A549 treated with dexamethasone at 1 μM for 4 hours (cell line): ENCODE measurements at places on chromosomes 11 and 22. TPM values are rescaled to one million over a fixed set of nuclear protein-coding genes. Genes with fewer than 3 reads are reported as not detected.

The APOA5 gene
- 0.05 TPM in 1 of 5 replicates, not detected in the others for total RNA-seq

The RBMXL2 gene
- not detected in 5 replicates for total RNA-seq

The FIBIN gene
- total RNA-seq: not detected in 5 replicates

The MN1 gene
- total RNA-seq: 2.9 to 4.4 TPM (median 3.8 TPM) in 5 replicates

The ACR gene
- 0.08 to 0.15 TPM in 2 of 5 replicates, not detected in the others for total RNA-seq

The SCN4B gene
- total RNA-seq: 0.02 to 0.08 TPM (median 0.05 TPM) in 4 of 5 replicates, not detected in the other

The CRYAB gene
- total RNA-seq: 12.4 to 28.7 TPM (median 17.0 TPM) in 5 replicates

The LRRC32 gene
- 0.15 to 0.51 TPM (median 0.20 TPM) in 5 replicates for total RNA-seq

The ESAM gene
- total RNA-seq: 9.4 to 12.9 TPM (median 12.1 TPM) in 5 replicates

The PKDREJ gene
- not detected in 5 replicates for total RNA-seq

The OR8I2 gene
- not detected in 5 replicates for total RNA-seq

The APOBEC3A gene
- 0.12 TPM in 1 of 5 replicates, not detected in the others for total RNA-seq

The OSM gene
- total RNA-seq: 0.11 TPM in 1 of 5 replicates, not detected in the others

The PGA4 gene
- total RNA-seq: 0.14 TPM in 1 of 5 replicates, not detected in the others

The APLNR gene
- 0.04 TPM in 1 of 5 replicates, not detected in the others for total RNA-seq

The YPEL4 gene
- total RNA-seq: 0.10 to 0.34 TPM (median 0.25 TPM) in 5 replicates

The SHANK2 gene
- total RNA-seq: 7.0 to 12.1 TPM (median 8.8 TPM) in 5 replicates

The KDM4D gene
- 0.31 to 0.53 TPM (median 0.39 TPM) in 5 replicates for total RNA-seq

The TEX54 gene
- not detected in 5 replicates for total RNA-seq

The HIPK3 gene
- 11.7 to 24.5 TPM (median 21.2 TPM) in 5 replicates for total RNA-seq
